ENCODE measurements at places on chromosomes 1 and 21.
A peak's percentile ranks its signal among the peaks of the same experiment; 100 is the strongest.

- no peak for DNase-seq
Observed at GRCh38 chr1:201358596-201358995, 18.9 kb downstream of the TNNT2 start.

DNA sequence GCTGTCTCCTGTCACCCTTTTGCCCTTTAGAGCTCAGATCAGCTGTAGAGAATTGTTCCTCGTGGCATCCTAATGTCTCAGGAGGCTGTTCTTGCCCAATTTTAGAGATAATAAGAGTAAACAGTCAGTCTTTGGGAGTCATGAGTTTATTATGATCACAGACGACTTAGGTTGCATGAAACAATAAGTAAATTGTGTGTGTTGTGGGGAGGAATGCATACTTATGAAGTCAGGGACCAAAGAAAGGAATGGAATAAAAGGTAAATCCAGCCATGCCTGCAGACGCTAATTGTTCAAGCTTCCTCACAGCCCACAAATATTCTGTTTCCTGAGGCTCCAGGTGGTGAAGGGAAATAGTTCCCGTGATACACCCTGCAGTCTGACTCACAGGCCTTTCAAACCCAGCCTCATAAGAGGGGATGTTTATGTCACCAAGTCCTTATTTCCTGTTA lies 897 bp downstream of the EPHX4 start:
- DNase-seq = no peak

DNA sequence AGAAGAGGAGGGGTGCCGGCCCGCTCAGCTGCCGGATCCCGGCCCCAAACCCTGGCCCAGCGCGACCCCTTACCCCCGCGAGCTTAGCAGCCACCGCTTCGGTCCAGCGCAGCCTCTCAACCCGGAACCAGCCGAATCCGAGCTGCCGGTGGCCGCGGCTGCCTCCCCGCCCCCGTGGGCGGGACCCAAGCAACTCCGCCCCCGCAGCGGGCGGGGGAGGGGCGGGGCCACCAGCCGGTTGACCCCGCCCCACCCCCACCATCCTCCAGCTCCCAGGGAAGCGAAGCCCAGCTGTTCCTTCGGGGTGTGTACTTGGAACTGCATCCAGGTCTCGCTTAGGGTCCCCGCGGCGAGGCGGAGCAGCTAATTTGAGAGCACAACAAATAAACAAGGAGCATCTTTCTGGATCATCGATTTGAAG lies at the start of gene TRIM62:
Gene TRIM62 (minus strand): TSS at position 123 of the 421 bp plus-strand sequence. CDS start 611 bp downstream, outside the sequence.
- peak; percentile 71 for DNase-seq

GRCh38 chr1:89610457-89611011 lies 22.4 kb upstream of the LRRC8C start:
- DNase-seq = peak; percentile 76

- DNase-seq = no peak
Observed at GRCh38 chr1:199038156-199038555, 399.3 kb downstream of the PTPRC start.

GRCh38 chr1:97334454-97334853 lies 586.4 kb downstream of the DPYD start:
- DNase-seq = no peak

GRCh38 chr1:52249831-52250230 lies 107.9 kb downstream of the ZFYVE9 start:
- DNase-seq = no peak

GRCh38 chr1:209382231-209383100 lies 201.0 kb upstream of the CAMK1G start:
- DNase-seq = no peak

Data from activated CD4-positive, alpha-beta T cell treated with anti-CD3 and anti-CD28 coated beads, Interleukin-2, Interleukin-4, amounts not matched to agents 100 ng/mL and 50 ng/mL, durations not matched to agents 16 hours and 8 hours (primary cell).